ENCODE measurements at places on chromosomes 16 and 17. TPM values are rescaled to one million over a fixed set of nuclear protein-coding genes. Genes with fewer than 3 reads are reported as not detected.

Gene TAC4
- total RNA-seq, result not detected

Gene TVP23B
- total RNA-seq, result 20.5 TPM

- no peak for DNase-seq
Observed at GRCh38 chr17:3771140-3771539, 29.8 kb downstream of the ITGAE start.

DNA sequence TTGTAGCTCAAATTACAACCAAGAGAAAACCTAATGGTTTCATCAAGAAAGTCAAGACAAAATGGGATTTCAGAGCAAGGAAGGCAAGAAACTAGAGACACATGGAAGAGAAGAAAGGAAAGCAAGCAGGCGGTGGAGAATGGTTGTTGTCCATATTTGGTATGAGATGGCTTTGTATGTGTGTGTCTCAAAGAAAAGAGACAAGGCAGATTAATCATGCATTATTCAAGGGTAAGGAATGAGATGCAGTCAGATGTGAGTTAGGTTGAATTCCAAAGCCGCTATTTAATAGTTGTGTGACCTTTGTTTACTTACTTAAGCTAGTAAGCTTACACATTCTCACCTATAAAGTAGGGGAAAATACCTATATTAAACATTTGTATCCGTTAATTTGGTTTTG, 1029.6 kb downstream of the CDH11 start:
- DNase-seq, result no peak

- no peak for DNase-seq
Observed at GRCh38 chr16:62135911-62136310, 99.7 kb upstream of the CDH8 start.

- DNase-seq, result no peak
Observed at GRCh38 chr17:4860651-4861050, 27.5 kb downstream of the MINK1 start.
